CD4-positive, alpha-beta T cell treated with Interleukin-10 for 1 hour (primary cell): ENCODE measurements at places on chromosomes 7 and 10.

DNA sequence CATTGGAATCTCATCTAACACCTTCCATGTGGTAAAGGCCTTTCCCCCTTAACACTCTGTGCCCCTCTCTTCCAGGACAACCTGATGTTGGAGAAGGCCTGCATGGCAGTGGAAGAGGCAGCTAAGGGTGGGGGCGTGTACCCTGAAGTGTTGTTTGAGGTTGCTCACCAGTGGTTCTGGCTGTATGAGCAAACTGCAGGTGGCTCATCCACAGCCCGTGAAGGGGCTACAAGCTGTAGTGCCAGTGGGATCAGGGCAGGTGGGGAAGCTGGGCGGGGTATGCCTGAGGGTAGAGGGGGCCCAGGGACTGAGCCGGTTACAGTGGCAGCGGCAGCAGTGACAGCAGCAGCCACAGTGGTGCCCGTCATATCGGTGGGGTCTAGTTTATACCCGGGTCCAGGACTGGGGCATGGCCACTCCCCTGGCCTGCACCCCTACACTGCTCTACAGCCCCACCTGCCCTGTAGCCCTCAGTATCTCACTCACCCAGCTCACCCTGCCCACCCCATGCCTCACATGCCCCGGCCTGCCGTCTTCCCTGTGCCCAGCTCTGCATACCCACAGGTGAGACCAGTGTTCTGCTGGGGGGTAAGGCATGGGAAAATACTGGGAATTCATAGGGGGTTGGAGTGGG is 12.4 kb downstream of the NDST2 start:
- no peak for DNase-seq

- no peak for DNase-seq
These were observed 3.7 kb upstream of the SGMS1 start for GRCh38 chr10:50627443-50627842.

DNA sequence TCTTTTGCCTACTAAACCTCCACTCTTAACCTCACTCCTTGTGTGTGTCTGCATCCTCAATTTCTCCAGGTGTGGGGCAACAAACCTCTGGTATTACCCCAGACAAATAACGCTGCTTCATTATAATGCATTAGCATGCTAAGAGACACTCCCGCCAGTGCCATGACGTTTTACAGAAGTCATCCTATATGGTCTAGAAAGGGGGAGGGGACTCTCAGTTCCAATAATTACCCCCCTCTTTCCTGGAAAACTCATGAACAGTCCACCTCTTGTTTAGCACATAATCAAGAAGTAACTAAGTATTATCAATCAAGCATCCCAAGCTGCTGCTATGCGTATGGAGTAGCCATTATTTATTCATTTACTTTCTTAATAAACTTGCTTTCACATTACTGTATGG is 364.5 kb downstream of the TYW1 start:
- DNase-seq: no peak

GRCh38 chr10:43160921-43161255 is 22.6 kb downstream of the CSGALNACT2 start:
- no peak for DNase-seq

DNA sequence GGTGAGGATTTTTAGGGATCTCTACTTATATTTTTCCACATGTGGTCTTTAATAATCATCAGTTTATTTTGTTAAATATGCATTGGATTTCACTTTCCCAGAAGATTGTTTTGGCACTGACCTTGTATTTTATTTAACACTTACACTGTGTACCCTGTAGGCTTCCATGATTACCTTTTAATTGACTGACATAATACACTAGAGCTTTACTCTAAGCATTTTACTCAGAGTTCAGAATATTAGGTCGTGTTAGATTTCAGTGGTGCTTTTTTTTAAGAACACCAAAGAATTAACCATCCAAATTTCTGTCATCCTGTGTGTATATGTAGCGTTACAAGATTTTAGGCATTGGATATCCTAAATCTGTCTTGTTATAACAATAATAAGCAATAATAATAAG is 23.1 kb downstream of the CASD1 start:
- no peak for DNase-seq

DNA sequence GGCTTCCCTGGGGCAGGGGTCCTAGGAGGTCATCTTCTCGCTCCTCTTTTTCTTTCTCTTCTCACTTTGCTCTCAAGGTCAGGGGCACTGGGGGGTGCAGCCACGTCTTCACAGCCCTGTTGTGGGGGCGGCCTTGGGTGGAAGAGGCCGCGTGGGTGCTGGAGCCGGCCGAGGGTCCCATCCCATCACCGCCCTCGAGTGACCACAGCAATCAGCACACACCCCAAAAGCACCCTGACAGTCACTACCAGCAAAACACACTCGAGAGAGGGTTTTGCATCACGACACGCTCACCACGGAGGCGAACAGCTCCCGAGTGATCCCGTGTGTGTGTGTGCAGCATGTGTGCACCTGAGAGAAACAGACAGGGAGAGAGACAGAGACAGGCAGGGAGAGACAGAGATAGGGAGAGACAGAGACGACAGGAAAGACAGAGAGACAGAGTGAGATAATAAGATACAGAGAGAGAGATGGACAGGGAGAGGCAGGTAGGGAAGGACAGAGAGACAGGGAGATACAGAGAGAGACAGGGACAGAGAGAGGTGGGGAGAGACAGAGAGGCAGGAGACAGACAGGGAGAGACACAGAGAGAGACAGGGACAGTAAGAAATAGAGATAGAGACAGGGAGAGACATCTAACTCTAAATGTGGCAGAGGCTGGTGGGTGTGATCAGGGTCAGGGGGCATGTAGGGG is 100.9 kb downstream of the WDR37 start:
- no peak for DNase-seq

GRCh38 chr7:43553999-43554398 is 28.9 kb upstream of the STK17A start:
- peak; percentile 11 for DNase-seq

- DNase-seq: no peak
These were observed 65.7 kb upstream of the ASAH2 start for GRCh38 chr10:50316695-50317648.

DNA sequence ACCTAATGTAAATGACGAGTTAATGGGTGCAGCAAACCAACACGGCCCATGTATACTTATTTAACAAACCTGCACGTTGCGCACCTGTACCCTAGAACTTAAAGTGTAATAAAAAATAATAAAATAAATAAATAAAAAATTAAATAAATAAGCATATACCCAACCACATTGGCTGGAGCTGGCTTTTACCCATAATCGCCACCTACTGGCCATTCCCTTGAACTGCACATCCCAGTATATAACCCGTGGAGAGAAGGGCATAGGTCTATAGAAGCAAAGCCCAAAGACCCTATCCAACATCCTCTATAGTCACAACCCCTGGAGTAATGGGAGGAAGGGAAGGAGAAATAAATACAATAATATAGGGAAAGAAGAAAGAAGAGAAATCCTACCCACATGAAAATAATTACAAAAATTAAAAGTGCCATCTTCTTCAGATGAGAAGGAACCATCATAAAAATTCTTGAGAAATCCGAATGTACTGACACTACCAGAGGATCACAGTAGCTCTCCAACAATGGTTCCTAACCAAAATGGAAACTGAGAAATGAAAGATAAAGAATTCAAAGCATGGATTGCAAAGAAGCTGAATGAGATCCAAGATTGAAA is 65.6 kb downstream of the TWIST1 start:
- DNase-seq: peak; percentile 28

GRCh38 chr10:51233337-51234100 is 159.2 kb downstream of the PRKG1 start:
- no peak for DNase-seq
